Dermis microvascular lymphatic vessel endothelial cell (primary cell): ENCODE measurements at places on chromosomes 11 and 22. TPM values are rescaled to one million over a fixed set of nuclear protein-coding genes. Genes with fewer than 3 reads are reported as not detected.

Gene SLC22A12
- total RNA-seq: not detected in 2 replicates

Gene MAPK12
- 40.6 and 70.2 TPM in 2 replicates for total RNA-seq

Gene FTH1
- 393 and 1,287 TPM in 2 replicates for total RNA-seq

Gene TEX54
- not detected in 2 replicates for total RNA-seq

Gene OR6T1
- not detected in 2 replicates for total RNA-seq

Gene GTSE1
- 3.4 and 6.3 TPM in 2 replicates for total RNA-seq

Gene MOGAT2
- total RNA-seq: not detected in 2 replicates

Gene TMEM191B
- 0.13 and 0.77 TPM in 2 replicates for total RNA-seq

Gene SEPTIN3
- under 0.01 TPM in 2 replicates for total RNA-seq

Gene ANO5
- total RNA-seq: under 0.01 and 0.25 TPM in 2 replicates

Gene OR52W1
- not detected in 2 replicates for total RNA-seq

Gene OR51I1
- 0.13 TPM in 1 of 2 replicates, not detected in the other for total RNA-seq

Gene TUB
- 0.51 and 1.4 TPM in 2 replicates for total RNA-seq

Gene TESMIN
- 2.1 and 4.0 TPM in 2 replicates for total RNA-seq

Gene DDI1
- total RNA-seq: not detected in 2 replicates

Gene TMEM86A
- total RNA-seq: 1.9 and 6.8 TPM in 2 replicates

Gene RGL4
- total RNA-seq: not detected in 2 replicates

Gene CHKB
- total RNA-seq: 18.0 and 41.3 TPM in 2 replicates

Gene LIN7C
- 27.2 and 30.6 TPM in 2 replicates for total RNA-seq

Gene TCN2
- 18.2 and 29.5 TPM in 2 replicates for total RNA-seq

Gene VPREB1
- not detected in 2 replicates for total RNA-seq

Gene TBX10
- not detected in 2 replicates for total RNA-seq

Gene SLC25A18
- total RNA-seq: not detected in 2 replicates

Gene ENTHD1
- total RNA-seq: not detected in 2 replicates

Gene XRCC6
- 286 and 375 TPM in 2 replicates for total RNA-seq

Gene WNT11
- total RNA-seq: 0.13 TPM in 1 of 2 replicates, not detected in the other

Gene VPS11
- total RNA-seq: 20.0 and 34.8 TPM in 2 replicates

Gene GTPBP1
- total RNA-seq: 14.4 and 18.8 TPM in 2 replicates

Gene RFPL2
- total RNA-seq: 0.13 TPM in 1 of 2 replicates, not detected in the other

Gene OR10D3
- total RNA-seq: not detected in 2 replicates

Gene ISX
- not detected in 2 replicates for total RNA-seq

Gene NCAM1
- 0.90 and 4.2 TPM in 2 replicates for total RNA-seq

Gene MS4A4E
- not detected in 2 replicates for total RNA-seq

Gene TRIM48
- not detected in 2 replicates for total RNA-seq

Gene MUC5B
- not detected in 2 replicates for total RNA-seq

Gene MCAM
- total RNA-seq: 133 and 200 TPM in 2 replicates

Gene ADAMTS8
- total RNA-seq: not detected in 2 replicates

Gene PAX6
- total RNA-seq: not detected in 2 replicates

Gene ACCSL
- not detected in 2 replicates for total RNA-seq
